Natural killer cell (primary cell): ENCODE measurements at places on chromosomes 7 and 10. TPM values are rescaled to one million over a fixed set of nuclear protein-coding genes. Genes with fewer than 3 reads are reported as not detected.

GRCh38 chr7:33886149-33886623, 19.2 kb upstream of the BMPER start:
- no peak for DNase-seq

DNA sequence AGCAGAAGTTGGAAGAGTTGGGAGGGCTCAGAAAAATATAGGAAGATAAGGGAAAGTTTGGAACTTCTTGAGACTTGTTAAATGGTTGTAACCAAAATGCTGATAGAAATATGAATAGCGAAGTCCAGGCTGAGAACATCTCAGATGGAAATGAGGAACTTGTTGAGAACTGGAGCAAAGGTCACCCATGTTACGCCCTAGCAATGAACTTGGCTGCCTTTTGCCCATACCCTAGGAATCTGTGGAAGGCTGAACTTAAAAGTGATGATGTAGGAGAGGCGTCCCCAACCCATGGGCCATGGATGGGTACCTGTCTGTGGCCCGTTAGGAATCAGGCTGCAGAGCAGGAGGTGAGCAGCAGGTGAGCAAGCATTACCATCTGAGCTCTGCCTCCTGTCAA, 347.8 kb downstream of the ARL4A start:
- DNase-seq = no peak

DNA sequence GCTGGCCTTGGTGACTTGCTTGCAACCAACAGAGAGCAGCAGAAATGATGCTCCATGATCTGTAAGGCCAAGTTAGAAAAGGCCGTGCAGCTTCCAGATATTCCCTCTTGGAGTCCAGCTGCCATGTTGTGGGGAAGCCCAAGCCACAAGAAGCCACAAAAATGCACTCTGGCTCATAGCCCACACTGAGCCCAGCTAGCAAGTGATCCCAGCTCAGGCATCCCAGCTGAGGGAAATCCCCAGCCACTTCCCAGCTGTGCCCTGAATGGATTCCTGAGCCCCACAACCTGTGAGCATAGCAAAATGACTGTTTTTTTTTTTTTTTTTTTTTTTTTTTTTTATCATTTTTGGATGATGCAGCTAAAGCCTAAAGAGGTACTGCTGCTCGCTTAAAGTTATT, 11.1 kb upstream of the SDK1 start:
- no peak for DNase-seq

The ZNF804B gene
- total RNA-seq = not detected
